Stimulated activated CD8-positive, alpha-beta memory T cell treated with anti-CD3 and anti-CD28 coated beads, Interleukin-7, amount 100 ng/mL, for 1 hour (primary cell): ENCODE measurements at places on chromosomes 13 and 19.

DNA sequence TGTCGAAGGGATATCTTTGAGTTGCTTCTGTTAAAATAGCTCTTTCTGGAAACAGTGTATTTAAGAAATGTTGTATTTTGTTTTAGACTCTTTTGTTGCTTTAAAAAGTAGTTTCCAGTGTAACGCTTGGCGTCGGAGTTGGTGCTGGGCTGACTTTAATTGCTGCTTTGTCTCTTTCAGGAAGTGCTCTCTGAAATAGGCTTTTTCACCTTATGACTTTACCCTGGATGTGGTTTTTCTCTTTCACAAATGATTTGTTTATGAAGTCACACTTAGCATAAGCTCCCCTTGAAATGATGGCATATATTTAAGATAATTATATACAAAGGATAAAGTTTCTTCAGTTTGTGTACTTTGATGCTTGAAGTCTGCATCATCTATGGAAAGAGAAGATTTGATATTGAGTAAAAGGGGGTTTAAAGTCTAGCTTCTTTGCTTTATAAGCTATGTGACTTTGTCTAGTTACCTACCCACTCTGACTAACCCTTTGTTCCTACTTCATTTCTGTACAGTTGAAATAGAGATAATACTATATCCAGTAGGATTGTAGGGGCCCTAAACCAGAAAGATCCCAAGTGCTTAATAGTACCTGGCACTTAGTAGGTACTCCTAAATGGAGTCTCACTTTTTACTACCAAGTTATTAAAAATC is at the start of gene GPR18:
TSS of gene GPR18 (minus strand) at position 170 of the 651 bp plus-strand sequence. CDS start 2,507 bp downstream, outside the sequence.
- no peak for DNase-seq

DNA sequence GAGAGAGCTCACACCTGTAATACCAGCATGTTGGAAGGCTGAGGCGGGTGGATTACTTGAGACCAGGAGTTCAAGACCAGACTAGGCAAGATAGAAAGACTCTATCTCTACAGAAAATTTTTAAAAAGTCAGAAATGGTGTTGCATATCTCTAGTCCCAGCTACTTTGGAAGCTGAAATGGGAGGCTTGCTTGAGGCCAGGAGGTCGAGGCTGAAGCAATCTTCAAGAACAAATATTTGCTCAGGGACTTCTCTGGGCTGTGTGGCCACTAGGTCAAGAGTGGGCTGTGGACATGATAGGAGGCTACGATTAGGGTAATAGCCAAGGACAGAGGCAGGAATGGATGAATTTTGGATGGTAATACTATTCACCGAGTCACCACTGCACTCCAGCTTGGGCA is 135.8 kb upstream of the PEG3 start:
- DNase-seq: no peak

GRCh38 chr19:47106821-47107201 is 6.8 kb downstream of the ZC3H4 start:
- no peak for DNase-seq

GRCh38 chr13:112431734-112432133 is 55.6 kb downstream of the SPACA7 start:
- DNase-seq: no peak

- no peak for DNase-seq
Measured at GRCh38 chr13:40472427-40473220, 193.8 kb downstream of the FOXO1 start.

- DNase-seq: no peak
Measured at GRCh38 chr13:33958964-33959363, 141.0 kb downstream of the RFC3 start.

DNA sequence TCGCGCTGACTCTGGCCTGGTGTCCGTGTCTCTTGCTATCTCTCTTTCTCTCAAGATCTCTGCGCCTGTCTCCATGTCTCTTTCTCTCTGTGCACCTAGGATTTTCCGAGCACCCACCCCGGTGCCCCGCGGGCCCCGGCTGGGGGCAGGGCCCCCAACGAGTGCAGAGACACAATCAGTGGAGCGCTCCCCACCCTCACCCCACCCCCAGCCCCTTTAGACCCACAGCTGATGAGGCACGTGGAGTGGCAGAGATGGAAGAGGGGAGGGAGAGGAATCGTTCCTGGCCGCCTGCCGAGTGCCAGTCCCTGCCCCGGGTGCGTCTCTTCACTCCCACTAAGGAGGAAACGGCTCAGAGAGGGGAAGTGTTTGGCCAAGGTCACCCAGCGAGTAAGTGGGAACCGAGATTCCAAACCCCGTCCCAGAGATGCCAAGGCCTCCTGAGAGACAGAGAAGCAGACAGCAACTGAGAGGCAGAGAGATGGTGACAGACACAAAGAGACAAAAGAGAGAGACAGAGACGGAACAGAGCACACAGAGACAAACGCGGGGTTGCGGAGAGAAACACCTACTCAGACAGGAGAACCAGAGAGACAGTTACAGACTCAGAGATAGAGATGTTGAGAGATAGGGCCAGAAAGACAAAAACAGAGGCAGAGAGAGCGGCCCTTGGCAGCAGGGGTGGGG is 626 bp upstream of the BCL3 start:
- DNase-seq: no peak

GRCh38 chr13:38395497-38395788 is 45.8 kb downstream of the UFM1 start:
- no peak for DNase-seq

GRCh38 chr13:74243637-74244526 is 109.7 kb upstream of the KLF12 start:
- no peak for DNase-seq

GRCh38 chr19:9936326-9937000 is at the start of gene OLFM2:
OLFM2 (minus strand) TSS chr19:9936515; CDS start chr19:9936366, 149 bp downstream.
- no peak for DNase-seq

DNA sequence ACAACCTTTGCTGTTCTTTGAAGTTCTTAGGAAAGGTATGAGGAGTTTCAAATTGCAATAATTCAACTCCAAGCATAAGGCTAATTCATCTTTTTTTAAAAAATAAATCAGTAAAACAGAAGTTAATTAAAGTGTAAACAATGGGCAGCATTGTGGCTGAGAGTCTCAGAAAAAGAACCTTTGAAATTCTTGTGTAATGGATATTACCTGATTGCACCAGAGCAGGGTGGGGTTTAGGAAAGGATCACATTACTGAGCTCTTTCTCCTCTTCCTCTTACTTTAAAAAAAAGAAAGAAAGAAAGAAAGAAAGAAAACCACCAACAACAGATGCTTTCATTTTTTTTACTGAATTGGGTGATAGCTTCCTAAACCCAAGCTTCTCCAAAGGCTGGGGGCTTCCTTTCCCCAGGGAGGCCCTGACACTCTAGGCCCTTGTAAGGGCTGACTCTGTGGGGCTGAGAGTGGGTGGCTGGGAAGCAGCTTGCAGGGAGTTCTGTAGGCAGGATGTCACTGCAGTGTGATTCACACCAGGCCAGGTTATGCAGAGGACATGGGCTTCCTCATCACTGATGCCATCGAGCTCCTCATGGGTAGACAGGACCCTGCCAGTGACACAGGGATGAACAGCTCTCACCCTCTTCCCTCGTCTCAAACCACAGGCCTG is 564.5 kb downstream of the FGF9 start:
- no peak for DNase-seq

DNA sequence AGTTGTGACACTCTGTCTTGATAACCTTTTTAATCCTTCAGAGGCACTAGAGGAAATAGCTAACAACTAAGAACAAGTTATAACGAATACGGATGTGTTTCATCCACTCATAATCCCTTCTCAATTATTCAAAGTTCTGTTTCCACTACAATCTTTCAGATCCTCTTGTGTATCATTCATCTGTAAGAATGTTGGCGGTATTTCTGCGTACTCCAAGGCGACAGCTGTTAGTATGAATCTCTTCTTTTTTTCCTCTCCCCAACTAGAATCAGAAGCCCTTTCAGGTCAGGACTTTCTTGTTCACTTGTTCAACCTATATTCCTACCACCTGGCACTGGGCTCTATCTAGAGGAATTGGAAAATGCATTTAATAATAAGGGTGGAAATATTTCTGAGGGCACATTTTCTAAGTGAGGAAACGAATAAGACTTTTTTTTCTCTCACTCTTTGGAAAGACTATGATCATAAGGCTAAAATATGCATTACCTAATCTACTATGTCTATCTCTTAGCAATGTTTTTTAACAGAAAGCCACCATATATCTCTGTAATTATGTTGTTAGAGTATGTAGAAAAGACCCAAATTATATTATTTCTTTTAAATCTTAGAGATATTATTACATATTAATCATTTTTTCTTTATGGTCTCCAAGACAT is 492.9 kb downstream of the PCDH20 start:
- DNase-seq: no peak

- no peak for DNase-seq
Measured at GRCh38 chr13:40878823-40879222, 89.4 kb downstream of the SLC25A15 start.

- no peak for DNase-seq
Measured at GRCh38 chr19:13748169-13748828, 16.0 kb upstream of the MRI1 start.

DNA sequence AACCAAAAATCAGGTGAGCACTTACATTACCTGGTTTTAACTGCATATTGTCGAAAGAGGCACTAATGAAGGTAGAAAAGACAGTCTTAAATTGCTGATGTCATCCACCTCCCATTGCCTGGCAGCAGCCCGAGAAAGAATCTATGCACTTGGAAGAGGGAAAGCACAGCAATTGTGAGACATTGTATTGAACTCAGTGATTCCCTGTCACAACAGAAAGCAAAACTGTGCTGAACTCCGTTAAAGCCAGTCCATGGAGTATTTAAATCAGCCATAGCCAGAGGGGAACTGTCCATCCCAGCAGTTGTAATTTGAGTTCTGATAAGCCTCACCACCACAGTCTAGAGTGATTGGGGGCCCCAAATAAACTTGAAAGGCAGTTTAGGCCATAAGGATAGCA is 466.6 kb upstream of the PCDH9 start:
- no peak for DNase-seq

- DNase-seq: no peak
Measured at GRCh38 chr13:71089056-71089455, 777.9 kb downstream of the DACH1 start.

DNA sequence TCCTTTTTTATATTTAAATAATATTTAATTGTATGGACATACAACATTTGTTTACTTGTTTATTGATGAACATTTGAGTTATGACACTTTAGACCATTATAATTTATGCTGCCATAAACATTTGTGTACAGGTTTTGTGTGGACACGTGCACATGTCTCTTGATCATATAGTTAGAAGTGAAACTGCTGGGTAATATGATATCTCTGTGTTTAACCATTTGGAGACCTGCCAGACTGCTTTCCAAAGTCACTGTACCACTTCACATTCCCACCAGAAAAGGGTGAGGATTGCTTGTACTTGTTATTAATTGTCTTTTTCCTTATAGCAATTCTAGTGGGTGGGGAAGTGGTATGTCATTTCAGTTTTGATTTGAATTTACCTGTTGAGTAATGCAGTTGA is 145.6 kb upstream of the KLHL1 start:
- no peak for DNase-seq

DNA sequence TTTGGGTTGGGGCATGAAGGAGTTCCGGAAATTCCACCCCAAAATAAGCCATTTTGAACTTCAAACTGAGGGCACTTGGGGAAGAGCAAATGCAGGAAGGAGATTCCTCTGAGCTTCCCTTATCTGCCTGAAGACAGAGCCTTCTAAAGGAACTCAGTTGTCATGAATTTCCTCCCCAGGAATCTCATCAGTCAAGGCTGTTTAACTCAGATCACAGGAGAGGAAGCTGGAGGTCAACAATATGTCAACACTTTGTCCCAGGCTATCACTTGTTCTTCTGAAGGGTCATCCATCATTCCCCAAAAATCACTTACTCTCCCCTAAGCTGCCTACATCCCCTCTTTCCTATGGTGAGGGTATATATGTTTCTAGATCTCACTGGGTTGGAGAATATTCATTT is 26.0 kb upstream of the CHST8 start:
- DNase-seq: no peak

DNA sequence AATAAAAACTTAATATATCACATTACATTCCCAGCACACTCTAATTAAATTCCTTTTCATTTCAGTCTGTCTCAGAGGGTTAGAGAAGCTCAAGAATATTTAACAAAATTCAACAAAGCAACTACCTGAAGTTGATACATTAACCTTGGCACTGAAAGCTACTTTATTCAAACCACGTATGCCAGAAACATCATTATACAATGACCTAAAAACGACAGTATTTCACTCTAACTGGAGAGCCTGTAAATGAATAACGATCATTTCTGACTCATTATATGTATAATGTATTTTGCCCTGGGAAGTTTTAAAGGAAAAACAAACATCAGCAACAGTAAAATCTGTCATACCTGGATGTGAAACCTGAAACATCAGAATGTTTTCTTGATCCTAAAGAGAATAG is 270.1 kb downstream of the SLITRK5 start:
- no peak for DNase-seq

DNA sequence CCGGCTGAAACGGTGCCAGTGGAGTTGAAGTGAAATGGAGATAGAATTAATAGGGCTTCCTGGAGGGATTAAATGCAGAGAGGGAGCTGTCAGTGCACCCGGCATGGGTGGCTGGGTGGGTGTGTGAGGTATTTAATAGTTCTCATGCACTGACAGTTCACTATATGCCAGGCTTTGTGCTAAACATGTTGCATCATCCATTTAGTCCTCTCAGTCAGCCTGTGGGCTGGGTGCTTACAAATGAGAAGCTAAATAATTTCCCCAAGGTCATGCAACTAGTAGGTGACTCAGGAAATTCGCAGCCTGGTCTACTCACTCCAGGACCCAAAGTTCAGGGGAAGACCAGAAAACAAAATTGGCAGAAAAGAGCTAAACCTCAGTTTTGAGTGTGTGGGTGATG is 63.5 kb upstream of the SPATA13 start:
- no peak for DNase-seq

GRCh38 chr19:29121684-29122083 is 91.3 kb downstream of the UQCRFS1 start:
- DNase-seq: no peak

GRCh38 chr19:38455031-38455430 is 21.5 kb downstream of the RYR1 start:
- DNase-seq: no peak

DNA sequence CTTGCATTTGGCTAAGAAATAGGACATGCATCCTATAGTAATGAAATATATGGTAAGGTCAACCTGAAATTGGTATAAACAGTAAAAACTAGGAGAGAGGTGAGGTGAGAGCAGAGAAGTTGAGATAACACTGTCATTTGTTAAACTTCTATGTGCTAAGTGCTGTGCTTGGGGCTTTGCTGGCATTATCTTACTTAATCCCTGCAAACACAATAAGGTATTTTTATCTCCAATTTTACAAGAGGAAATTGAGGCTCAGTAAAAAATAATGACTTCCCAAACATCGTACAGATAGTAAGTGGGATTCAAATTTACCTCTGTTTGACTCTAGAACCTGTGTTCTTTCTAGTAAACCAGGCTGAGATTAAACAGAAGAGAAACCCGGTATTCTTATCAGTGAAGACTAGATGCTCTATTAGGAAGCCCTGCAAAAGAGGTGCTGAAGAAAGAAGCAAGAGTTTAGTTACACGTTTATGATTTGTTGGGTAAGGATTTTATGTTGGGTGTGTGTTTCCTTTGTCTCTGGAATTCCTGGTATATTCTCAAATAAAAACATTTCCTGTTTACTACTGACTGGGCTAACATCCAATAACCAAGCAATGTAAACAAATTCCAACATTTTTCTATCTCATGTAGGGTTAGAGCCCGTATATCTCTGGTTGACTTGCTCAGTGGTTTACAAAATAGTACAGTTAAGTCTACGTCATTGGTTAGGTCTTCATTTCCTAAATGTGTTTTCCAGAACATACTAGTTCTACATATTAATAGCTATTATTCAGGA is 137.3 kb upstream of the FNDC3A start:
- no peak for DNase-seq

GRCh38 chr13:63128716-63129115 is 1713.1 kb upstream of the PCDH20 start:
- no peak for DNase-seq
